Heart left ventricle (tissue), 16 donors: ENCODE measurements at places on chromosomes 3 and 15. TPM values are rescaled to one million over a fixed set of nuclear protein-coding genes. Genes with fewer than 3 reads are reported as not detected.

DNA sequence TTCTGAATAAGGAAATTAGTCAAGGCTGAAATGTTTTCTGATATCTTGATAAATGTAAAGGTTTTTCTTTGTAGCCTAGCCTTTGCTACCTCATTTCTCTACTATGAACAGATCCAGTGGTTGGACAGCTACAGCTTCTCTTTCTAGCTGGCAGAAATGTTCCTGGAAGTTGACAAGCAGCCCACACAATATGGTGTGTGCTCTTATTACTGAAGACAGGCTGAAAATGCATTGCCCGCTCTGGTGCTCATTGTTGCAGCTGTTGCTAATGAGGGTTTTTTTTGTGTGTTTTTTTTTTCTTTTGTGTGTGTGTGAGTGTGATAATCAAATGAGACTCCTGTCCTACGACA lies 844.3 kb upstream of the SEMA6D start:
- DNase-seq = no peak

GRCh38 chr15:58431221-58432149 lies at the start of gene LIPC:
LIPC (plus strand) TSS chr15:58431991; CDS start chr15:58432033, 42 bp downstream.
- no peak for DNase-seq

GRCh38 chr3:17542591-17542990 lies 199.8 kb downstream of the TBC1D5 start:
- DNase-seq = no peak

DNA sequence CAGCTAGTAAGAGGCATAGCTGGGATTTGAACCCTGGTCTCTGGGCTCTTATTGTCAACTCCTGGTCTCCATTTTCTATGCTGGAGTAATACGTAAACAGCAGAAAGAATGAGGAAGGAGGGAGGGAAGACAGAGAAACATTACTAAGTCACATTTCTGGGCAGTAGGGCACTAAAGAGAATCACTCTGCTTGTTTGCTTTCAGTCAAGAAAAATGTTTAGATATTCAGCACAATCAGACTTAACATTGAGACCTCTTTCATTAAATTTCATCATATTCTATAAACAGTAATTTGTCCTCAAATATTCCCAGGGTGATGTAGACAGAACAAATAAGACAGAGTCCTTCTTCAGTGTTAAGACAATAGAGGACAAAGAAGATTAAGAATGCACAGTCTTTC lies 67.7 kb upstream of the BNC1 start:
- no peak for DNase-seq

PATL2 gene
- total RNA-seq = 4.1 TPM
